Cerebellar nuclear complex (tissue), 1 donor: ENCODE measurements at places on chromosomes 2 and 18.

GRCh38 chr2:84441505-84441904 is 17.6 kb downstream of the SUCLG1 start:
- no peak for DNase-seq

- DNase-seq: no peak
Measured at GRCh38 chr2:101327863-101328394, 19.4 kb upstream of the RNF149 start.

DNA sequence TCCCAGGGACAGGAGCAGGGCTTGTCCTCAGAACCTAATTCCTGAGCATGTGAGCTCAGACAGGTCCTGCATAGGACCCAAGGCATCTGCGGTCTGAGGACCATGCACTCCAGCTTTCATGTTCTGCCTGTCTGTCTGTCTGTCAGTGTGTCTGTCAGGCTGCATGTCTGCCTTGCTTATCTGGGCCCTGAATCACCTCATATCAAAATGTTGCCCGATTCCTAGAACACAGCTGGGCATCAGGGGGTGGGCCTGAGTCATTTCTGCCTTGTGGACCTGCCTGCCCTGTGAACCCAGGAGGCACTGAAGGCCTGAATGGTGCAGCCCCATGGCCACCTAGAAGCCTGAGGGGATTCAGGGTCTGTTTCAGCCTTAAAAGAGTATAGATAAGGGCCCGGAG is 22.1 kb downstream of the INHBB start:
- no peak for DNase-seq

DNA sequence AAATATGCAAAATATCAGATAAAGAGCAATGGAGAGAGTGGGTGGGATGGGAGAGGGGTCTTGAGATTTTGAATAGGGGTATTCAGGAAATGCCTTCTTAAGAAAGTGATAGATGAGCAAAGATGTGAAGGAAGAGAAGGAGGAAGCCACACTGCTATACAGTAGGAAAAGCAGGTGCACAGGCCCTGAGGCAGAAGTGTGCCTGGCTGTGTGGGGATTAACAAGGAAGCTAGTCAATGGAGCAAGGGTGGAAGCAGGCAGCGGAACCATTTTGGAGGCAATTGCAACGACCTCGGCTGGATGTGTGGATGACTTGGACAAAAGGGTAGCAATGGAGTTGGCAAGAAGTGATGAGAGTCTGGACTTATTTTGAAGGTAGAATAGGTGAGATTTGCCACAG is 11.0 kb upstream of the CNGA3 start:
- no peak for DNase-seq

- DNase-seq: no peak
Measured at GRCh38 chr2:174593041-174593440, 4.6 kb downstream of the WIPF1 start.

- no peak for DNase-seq
Measured at GRCh38 chr18:8752329-8752728, 47.0 kb downstream of the MTCL1 start.

- no peak for DNase-seq
Measured at GRCh38 chr2:62203459-62203858, 7.5 kb downstream of the B3GNT2 start.

GRCh38 chr2:128552141-128552805 is 233.6 kb upstream of the HS6ST1 start:
- no peak for DNase-seq
